ENCODE measurements at places on chromosomes 3 and 15.

DNA sequence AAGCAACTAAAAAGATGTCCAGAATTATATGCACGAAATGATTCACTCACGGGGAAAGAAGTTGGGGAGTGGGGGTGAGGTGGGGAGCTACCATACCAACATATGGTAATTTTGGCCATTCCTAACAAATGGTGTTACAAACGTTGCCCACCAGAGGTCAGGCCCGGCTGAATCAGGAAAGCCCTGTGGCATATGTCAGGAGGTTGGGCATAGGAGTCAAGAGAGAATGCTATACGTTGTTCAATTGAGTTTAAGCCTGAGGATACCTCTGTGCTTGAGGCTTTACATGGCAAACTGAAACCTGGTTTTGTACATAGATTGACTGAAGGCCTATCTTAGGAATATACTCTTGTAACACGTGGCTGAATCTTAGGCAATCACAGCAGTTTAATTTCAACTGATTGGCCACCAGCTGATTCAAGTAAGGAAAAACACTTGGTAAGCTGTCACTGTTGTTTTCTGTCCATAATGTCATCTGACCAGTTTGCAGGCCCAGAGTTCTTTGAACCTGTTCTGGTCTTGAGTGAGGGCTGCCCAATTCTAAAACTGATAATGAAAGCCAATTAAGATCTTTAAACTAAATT lies 23.4 kb upstream of the SLC2A2 start:
- DNase-seq = no peak

- DNase-seq = no peak
Observed at GRCh38 chr15:83762367-83762766, 108.4 kb downstream of the ADAMTSL3 start.

- DNase-seq = no peak
Observed at GRCh38 chr3:133934073-133934970, 38.6 kb upstream of the RAB6B start.

- DNase-seq = no peak
Observed at GRCh38 chr15:74128785-74129585, 1.4 kb upstream of the ISLR2 start.

DNA sequence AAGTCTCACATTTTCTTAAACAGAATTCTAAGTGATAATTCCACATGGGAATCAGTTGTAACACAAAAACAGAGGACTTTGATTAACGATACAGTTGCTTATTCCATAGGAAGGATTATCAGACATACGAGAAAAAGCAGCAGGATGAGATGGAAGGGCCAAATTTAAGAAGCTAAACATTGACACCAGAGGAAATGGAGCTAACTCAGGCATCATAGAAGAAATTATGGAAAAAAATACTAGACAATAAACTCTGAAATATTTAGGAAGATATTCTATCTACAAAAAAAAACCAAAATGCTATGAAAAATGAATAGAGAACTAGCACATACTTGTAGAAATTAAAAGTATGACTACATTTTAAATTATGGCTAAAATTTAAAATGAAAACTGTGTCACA lies 776.1 kb downstream of the ROBO1 start:
- DNase-seq = no peak

- DNase-seq = no peak
Observed at GRCh38 chr3:36373666-36374065, 6.6 kb upstream of the STAC start.

DNA sequence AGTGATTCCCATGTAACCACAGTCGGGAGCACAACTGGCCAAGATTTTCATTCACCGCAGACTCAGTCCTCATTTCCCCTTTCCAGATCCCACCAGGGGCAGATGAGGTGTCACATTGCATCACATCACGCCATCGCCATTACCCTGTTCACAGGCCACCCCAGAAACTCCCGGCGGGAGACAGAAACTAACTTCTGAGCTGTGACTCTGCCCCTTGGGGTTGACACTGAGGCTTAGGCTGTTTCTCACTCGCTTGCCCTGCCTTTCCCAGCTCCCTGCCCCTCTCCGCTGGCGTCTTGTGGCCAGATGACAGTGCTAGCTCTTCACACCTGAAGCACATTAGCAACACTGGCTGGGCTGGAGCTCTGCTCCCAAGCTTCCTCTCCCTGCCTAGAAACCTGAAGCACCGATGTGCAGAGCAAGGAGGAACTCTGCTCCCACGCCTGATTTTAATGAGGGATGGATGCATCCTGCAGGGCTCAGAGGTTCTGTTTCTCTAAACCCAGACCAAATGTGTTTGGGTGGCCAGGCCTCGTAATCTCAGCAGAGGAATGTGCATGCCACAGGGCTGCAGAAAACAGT lies 88.8 kb upstream of the CTDSPL start:
- DNase-seq = no peak

- no peak for DNase-seq
Observed at GRCh38 chr3:86880066-86880465, 110.9 kb downstream of the VGLL3 start.

- DNase-seq = peak; percentile 7
Observed at GRCh38 chr15:50353975-50354837, 792 bp downstream of the GABPB1 start.

DNA sequence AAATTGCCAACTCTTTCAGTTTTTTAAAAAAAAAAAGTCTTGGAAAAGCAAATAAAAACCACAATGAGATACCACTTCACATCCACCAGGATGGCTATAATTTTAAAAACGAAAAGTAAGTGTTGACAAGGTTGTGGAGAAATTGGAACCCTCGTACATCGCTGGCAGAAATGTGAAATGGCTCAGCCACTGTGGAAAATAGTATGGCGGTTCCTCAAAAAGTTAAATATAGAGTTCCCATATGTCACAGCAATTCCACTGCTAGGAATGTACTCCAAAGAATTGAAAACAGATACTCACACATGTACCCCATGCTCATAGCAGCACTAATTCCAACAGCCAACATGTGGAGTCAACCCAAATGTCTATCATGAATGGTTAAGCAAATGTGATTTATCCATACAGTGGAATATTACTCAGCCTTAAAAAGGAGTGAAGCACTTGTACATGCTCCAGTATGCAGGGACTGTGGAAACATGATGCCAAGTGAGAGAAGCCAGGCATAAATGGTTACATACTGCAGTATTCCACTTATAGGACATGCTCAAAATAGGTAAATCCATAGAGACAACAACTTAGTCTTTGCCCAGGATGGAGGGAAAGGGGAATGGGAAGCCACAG lies 73.8 kb upstream of the PCSK6 start:
- DNase-seq = no peak

DNA sequence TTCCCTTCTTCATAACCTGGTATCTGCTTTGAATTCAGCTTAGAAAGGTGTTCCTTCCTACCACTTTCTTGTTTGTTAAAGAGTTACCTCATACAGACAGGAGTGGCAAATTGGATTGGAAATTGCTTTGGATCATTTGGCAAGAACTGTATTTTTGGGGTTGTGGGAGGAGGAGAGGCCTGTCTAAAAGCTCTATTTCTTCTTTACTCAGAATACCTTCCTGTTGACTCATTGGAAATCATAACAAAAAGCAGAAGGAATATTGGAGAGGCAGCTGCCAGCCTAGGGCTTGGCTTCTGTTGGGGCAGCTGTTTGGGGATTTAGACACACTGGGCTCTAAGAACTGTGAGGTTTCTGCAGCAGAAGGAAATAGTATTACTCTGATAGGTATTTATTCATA lies 14.2 kb downstream of the IQGAP1 start:
- DNase-seq = no peak

GRCh38 chr3:53850895-53851294 lies 4.5 kb downstream of the IL17RB start:
- DNase-seq = no peak

DNA sequence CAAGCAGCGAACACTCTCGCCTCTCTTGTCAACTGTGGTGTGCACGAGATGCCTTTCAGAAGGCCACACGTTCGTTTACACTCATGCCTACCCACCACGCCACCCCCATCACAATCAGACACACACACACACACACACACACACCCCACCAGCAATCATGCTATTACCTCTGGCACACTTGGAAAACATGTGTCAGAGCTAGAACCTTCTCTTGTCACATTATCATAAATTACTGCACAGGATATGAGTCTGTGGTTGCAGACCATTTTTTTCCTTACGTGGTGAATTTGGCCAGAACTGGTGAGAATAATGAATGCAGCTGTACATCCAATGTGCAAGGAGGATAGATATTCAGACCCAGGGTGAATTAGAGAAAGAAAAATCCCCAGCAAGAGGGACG lies 52.4 kb downstream of the TRIM69 start:
- no peak for DNase-seq

DNA sequence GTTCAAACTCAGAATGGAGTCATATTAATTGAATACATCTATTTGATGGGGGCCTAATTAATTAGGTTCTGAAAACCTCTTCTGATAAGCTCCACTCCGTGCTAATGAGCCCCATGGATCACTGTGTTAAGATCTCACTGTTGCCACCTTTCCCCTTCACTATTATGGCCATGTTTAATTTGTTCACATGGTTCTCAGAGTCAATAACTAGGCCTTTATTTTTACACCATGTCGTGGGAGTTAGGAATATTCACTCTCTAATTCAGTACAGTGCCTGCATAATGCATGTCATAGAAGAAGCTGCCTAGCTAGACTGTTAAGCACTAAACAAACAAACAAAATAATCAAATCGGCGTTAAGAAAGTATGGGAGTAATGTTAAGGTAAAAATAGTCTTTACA lies 84.9 kb downstream of the EDEM1 start:
- no peak for DNase-seq

GRCh38 chr3:173870976-173871375 lies 473.4 kb downstream of the NLGN1 start:
- DNase-seq = no peak

DNA sequence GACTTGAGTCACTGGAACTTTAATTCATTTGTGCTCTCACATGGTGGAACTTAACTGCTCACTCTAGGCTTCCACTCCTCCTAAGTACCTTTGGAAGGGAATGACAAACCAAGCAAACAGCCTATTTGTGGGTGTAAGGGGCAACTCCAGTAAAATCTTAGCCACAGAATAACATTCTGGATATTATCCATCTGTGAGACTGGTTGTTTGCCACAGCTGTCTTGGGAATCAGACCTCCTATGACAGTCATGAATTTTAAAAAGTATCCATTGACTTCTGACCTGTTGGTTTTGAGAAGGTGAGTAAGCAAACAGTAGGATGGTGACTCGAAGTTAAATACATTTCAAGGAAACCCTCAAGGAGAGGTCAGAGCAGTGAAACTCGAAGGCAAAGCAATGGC lies 147.3 kb upstream of the CDIN1 start:
- no peak for DNase-seq

All from esophagus squamous epithelium (tissue), 5 donors.